ENCODE measurements at places on chromosomes 16 and 17.

DNA sequence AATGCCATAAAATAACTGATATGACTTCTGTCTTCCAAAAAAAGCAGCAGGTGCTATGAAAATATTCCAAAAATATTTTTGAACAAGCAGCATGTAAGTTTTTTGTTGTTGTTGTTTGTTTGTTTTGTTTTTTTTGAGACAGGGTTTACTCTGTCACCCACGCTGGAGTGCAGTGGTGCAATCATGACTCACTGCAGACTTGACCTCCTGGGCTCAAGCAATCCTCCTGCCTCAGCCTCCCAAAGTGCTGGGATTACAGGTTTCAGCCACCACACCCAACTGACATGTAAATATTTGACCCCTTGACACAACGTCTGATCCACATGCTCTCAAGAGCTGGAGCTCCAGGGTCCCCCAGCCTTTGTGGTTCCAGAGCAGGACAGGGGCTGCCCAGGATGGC, 98.4 kb downstream of the LITAF start:
- no peak for DNase-seq

- no peak for DNase-seq
Measured at GRCh38 chr17:7355053-7355452, at the start of gene TMEM95. TMEM95 (plus strand) TSS chr17:7355156; CDS start chr17:7355205, 49 bp downstream.

DNA sequence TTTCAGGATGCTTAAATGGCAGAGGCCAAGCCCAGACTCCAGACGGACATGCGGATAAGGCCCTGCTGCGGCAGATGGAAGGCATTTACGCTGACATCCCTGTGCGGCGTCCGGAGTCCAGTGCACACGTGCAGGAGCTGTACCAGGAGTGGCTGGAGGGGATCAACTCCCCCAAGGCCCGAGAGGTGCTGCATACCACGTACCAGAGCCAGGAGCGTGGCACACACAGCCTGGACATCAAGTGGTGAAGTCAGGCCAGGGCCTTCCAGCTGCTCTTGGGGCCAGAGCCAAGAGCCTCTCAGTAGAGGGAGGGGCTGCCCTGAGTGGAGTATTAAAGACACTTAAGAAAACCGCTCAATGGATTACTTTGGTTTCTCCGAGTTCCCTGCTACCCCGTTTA, 29.4 kb downstream of the NARF start:
- DNase-seq = no peak

- no peak for DNase-seq
Measured at GRCh38 chr16:89184933-89185794, 13.6 kb downstream of the CDH15 start.

- DNase-seq = no peak
Measured at GRCh38 chr16:48013491-48013901, 142.3 kb downstream of the ABCC12 start.
